ENCODE measurements at places on chromosomes 7 and 10.

DNA sequence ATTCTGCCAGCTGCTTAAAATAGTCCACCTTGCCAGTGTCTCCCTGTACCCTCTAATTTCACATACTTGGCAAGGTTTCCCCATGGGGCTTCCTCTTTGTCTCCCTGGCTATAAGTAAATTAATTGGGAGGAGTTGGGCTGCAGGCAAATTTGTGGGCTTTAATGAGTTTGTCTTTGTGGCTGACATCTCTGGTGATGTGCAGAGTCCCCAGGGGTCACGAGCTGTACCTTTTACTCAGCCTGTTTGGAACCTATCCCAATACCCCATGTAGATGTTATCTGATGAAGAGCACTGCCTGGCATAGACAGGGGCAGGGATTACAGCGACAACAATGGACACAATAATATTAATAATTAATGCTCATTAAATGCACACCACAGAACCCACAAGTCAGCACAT, 132.5 kb downstream of the SLIT1 start:
- DNase-seq = no peak

GRCh38 chr7:77426521-77427051, 10.4 kb upstream of the GSAP start:
- no peak for DNase-seq

DNA sequence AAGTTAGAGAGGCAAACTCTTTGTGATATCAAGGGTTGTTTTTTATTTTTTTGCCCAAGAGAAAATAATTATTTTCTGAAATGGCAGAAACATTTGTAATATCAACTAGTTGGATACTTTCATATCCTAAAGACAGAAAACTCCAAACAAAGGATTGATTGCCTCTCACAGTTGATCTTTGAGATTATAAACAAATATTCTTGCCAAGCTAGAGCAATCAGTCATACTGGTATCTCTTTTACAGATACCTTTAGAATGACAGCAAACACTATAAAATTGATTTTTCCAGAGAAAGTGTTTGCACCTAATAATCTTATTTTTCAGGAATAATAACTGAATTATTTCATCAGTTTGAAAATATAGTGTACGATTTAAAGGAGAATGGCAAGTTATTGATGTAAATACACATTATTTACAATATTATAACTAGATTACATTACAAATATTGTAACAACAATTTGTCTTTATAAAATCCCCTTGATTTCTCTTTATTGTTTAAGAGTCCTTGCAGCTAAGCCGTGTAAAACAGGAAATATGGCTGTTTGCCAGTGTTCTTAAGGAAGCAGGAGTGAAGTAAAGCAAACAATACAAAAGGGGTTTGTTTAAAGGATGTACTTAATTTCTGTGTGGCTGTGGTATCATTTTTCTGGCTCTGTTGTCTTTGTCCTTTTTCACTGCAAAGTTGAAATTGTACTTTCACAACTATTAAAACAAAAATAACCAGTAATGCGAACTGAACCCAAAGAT, 58.4 kb downstream of the MAPK8 start:
- DNase-seq = no peak

GRCh38 chr10:22325272-22326144, 4.6 kb downstream of the BMI1 start:
- no peak for DNase-seq

GRCh38 chr7:87759501-87759900, 116.7 kb downstream of the SLC25A40 start:
- no peak for DNase-seq

DNA sequence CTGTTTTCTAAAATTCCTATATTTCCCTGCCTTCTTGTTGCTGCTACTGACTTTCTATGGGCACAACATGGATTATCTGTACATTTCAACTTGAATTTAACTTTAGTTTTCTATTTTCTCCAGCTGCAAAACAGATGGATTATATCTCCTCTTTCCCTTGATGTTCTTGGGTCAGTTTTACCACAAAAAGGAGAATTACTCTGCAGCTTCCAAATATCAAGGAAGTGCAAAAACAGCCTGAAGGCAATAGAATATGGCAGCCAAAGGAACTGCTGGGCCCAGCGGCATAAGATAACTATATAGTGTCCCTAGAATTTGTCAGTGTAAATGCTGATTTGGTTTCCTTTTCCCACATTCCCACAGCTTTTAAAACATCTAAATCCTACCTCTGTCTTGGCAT, 29.1 kb downstream of the CPED1 start:
- DNase-seq = no peak

DNA sequence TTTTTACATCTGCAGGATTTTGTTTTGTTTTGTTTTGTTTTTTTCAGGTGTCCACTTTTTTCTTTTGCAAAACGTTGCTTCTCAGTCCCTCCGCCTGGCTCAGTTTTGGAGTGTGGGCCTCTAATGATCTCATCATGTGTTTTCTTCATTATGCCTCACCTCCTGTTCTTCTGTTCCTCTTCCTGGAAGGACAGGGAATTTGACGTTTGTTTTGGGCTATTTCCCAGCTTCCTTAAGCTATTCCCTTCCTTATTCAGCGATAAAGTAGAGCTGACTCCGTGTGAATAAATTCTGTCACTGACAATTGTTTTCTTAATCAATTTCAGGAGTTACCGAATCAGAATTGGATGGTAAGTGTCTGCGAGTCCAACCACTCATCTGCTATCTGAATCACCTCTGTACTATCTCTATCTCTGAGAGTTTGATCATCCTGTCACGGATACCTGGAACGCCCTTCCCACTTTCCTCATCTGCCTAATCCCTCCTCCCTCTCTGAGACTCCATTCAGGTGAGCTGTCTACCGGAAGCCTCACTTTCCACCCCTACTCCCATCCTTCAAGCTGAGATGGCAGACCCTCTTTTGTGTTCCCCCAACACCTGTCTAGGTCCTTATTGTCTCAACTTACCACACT, 218.4 kb downstream of the GATA3 start:
- DNase-seq = no peak

- no peak for DNase-seq
These were observed 32.5 kb downstream of the GHRHR start for GRCh38 chr7:30996256-30996655.

- no peak for DNase-seq
These were observed 221.6 kb downstream of the RPS24 start for GRCh38 chr10:78255214-78255613.

DNA sequence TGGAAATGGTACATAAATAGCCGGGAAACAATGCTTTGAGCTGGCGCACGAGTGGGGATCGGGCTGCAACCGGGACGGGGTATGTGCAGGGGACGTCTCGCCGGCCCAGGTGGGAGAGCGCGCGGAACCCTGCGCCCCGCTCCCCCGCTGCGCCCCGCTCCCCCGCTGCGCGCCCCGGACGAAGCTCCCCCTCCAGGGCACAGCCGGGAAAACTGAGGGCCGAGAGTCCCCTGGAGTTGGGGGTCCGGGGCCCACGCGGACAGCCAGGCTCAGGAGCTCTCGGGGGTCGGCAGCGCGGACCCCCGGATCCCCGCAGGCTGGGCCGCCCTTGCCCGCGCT, 514 bp downstream of the RADIL start:
- no peak for DNase-seq

DNA sequence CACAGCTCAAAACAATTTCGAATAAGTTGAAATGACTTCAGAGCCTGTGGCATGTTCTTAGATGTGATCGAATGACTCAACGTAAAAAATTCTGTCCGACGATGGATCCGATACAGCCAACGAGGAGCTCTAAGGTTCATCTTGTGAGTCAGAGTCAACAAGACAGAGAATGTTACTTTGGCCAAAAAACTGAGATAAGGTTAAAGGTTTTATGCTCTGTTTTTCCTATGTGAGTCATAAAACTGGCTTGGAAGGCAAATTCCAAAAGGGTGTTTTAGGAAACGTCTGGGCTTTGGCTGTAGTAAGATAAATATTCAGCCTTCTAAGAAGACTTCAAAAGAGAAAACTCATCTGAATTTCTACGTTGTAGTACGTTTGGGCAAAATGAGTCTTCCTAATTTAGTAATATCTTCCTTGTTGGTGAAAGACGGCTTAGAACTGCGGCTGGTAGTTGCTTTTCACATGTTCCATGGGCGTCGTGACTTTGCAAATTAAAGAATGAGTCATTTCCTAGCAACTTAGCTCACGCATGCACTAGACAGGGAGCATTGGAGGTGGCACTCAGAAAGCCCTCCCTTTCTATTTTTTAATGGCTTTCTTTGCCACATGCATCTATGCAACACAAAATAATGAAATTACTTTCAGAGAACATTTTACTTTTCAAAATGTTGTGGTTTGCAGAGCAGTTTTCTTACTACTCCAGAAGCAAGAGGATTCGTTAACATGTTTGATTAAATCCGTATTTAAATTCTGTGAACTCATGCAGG, 28.2 kb downstream of the PFKP start:
- DNase-seq = no peak

GRCh38 chr10:1050554-1050953, 1.6 kb upstream of the IDI1 start:
- DNase-seq = no peak

DNA sequence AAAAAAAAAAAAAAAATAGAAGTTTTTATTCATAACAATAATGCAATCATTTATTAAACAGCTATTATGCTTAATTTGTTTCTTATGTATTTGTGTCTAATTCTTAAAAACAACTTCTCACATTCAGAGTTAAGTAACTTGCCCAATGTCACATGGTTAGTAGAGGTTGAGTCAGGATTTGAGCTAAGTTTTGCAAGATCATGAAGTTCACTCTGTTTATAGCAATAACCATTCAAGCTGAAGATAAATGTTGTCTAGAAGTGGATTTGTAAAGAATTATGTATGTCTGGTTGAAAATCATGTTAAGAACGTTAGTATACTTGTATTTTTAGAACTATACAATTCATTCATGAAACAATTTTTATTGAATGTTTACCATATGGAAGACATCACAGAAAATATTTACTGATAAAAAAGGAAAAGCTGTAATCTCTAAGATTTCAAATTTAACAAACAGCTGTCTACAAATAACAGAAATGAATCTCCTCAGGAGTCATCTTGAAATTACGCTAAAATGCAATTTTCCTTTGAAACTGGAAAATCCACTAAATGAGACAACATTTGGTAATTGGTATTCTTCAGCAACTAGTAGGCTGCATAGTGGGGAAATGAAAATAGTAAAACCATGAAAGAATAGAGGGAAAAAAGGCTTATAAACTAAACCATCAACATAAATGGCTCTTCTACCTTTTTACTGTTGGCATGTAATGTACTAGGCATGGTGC, 70.5 kb upstream of the AHR start:
- no peak for DNase-seq

- DNase-seq = no peak
These were observed 48.2 kb downstream of the DNAJC12 start for GRCh38 chr10:67789769-67790168.

DNA sequence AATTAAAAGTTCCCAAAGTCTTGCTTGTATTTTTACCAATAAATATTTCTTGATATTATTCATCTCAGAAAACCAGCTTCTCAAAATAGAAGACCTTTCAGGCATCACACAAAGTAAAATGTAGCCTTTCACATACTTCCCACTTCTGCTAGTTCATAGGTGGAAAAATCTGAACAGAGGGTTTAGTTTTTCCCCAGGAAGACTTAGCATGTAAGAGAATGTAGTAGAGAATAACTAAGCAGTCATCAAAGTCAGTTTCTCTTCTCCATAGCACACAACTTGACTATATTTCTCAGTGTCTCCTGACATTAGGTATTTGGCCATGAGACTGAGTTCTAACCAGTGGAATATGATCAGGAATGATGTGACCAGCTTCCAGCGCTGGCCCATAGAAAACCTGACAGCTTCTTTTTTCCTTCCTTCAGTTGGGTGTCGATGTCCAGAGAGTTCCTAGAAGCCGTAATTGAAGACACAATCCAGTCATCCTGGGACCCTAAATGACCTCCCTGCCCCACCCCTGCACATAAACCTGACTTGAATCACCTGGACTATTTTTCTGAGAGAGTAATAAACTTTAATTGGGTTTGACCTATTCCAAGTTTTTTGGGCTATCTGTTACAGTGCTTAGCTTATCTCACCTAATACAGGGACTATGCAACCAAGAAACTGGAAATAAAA, 67.5 kb upstream of the WNT16 start:
- no peak for DNase-seq

- no peak for DNase-seq
These were observed 462.1 kb upstream of the DPP6 start for GRCh38 chr7:153590136-153590535.

- no peak for DNase-seq
These were observed 200.4 kb downstream of the FAM107B start for GRCh38 chr10:14574291-14574690.

- DNase-seq = no peak
These were observed 75.1 kb downstream of the SEMA3D start for GRCh38 chr7:85111761-85112160.

DNA sequence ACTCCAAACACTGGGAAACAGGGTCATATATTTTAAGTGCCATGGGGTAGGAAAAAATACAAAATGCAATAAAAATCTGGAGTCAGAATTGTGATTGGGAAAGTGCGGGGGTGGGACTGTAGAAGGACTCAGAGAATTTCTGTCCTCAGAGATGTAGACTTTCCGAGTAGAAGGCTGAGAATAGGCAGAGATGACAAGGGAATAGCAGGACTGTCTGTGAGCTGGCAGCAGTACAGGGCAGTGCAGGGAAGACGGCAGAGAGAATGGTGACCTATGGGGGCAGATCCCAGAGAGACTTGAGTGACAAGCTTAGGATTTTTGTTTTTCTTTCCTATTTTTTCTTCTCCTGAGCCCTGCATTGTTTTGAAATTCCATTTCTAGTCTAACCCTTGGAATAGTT, 127.6 kb downstream of the SLC16A9 start:
- no peak for DNase-seq

All from NCI-H2081 treated with DMSO at 0.1 percent for 48 hours (cell line).